Endodermal cell (in vitro differentiated cells): ENCODE measurements at places on chromosomes 12 and 14. TPM values are rescaled to one million over a fixed set of nuclear protein-coding genes. Genes with fewer than 3 reads are reported as not detected.
A peak's percentile ranks its signal among the peaks of the same experiment; 100 is the strongest.

TMTC2 gene
- total RNA-seq: 7.2 to 18.6 TPM (median 8.0 TPM) in 3 replicates

DNA sequence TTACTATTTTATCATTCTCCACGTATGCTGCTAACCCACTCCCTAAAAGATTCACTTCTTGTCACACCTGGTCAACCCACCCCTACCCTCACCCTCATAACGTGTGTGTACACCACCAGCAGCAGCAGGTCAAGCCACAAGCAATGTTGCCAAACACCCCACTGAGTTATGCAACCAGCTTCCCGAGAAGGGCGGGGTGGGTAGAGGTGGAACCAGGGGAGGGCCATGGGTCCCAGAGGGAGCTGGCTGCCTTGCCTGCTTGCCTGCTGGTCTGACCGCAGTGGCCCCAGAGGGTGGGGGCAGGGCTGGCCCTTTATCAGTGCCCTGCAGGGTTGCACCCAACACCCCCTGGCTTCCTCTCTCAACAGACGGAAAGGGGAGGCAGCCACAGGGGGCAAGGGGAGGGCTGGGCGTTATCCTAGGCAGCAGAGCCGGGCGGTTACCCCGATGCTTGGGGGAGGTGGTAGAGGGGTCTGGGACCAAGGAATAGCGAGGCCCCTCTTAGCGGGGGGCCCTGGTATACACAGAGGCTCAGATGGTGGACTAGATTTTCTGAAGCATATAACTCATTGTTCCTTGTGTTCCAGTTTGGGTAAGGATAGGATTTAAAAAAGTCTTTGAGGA, 3.5 kb upstream of the NFE2 start:
- H3K27me3 ChIP-seq: no peaks in the 10 kb centered on the region
- no peaks in the 10 kb centered on the region for H3K36me3 ChIP-seq
- no peak overlapping the region for H3K4me3 ChIP-seq
- no peak overlapping the region for H3K27ac ChIP-seq
- peaks cover 19% of the 10 kb centered on the region for H3K4me1 ChIP-seq

DNA sequence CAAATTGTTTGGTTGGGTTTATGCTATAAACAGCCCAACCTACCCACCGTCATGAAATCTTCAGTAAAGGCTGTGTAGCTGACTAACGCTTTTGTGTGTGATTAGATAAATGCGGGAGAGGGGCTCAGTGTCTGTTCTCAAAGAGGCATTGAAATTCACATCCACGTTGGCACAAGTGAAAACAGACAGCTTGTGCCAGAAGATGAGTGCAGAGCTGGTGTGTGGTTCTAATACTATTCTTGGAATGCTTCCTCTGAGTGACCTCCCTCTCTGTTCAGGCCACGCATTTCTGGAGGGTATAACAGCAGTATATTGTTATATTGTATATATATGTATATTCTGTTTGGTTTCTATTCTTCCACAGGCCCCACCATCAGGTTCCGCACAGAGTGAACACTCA, 263.8 kb downstream of the APAF1 start:
- DNase-seq: no peak
- peaks cover 13% of the 10 kb centered on the region for H3K4me1 ChIP-seq
- no peak overlapping the region for H3K27ac ChIP-seq
- H3K4me3 ChIP-seq: no peak overlapping the region
- no peaks in the 10 kb centered on the region for H3K36me3 ChIP-seq

GRCh38 chr14:24307575-24308341, at the start of gene CIDEB:
Gene CIDEB (minus strand): TSS chr14:24307977. CDS start chr14:24307858, 119 bp downstream.
- no peaks in the 10 kb centered on the region for H3K27me3 ChIP-seq
- peak; percentile 91 for DNase-seq
- peak within 1 kb of the TSS; percentile 44 for H3K4me3 ChIP-seq
- H3K4me1 ChIP-seq: no peaks in the 10 kb centered on the region
- H3K27ac ChIP-seq: no peak within 1 kb of the TSS

GRCh38 chr12:57240926-57241401, 10.0 kb downstream of the STAC3 start:
- peaks cover 6% of the 10 kb centered on the region for H3K4me1 ChIP-seq
- H3K4me3 ChIP-seq: no peak overlapping the region
- no peaks in the 10 kb centered on the region for H3K36me3 ChIP-seq

DNA sequence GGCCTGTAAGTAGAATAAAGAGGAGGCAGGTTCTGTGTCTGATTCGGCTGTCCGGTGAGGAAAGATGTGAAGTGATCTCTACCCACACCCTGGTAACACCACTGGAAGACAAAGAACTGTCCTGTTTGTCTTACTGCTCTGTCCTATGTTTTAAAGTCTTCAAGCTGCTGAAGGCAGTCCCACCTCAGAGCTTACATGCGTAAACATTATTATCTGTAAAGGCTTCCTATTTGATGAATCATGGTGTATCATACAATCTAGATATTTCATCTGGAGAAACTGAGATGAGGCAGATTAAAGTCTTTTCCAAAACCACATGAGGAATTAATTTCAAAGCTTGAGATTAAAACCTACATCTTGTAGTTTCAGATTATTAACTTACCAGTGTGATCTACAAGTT, 427.6 kb downstream of the ZFP36L1 start:
- H3K27ac ChIP-seq: peak overlapping the region; percentile 94
- no peaks in the 10 kb centered on the region for H3K36me3 ChIP-seq
- H3K4me1 ChIP-seq: peaks cover 12% of the 10 kb centered on the region

DNA sequence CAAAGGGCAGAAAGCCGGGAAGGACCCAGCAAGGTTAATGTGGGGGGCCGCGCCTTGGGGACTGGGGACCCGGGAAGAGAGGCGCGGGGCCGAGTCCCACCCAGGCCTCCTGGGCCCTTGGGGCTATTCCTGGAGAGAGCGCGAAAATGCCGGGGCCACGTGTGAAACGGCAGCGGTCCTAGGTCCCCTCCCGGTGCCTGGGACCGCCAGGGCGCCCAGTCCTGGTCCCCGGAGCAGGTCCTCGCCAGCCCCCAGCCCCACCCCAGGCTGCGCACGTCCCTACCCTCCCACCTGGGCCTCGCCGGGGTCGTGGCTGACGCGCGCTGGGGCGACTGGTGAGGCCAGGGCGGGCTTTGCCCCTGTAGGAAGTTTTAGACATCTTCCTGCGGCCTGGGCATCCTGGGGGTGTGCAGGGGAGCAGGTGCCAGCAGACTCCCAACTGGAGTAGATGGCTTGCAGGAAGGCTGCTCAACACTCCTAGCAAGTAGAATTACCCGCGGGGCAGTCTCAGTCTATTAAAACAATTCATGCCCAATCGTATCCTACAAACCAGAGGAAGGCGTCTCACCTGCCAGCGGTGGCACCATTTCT, 708 bp downstream of the FAR2 start:
- H3K36me3 ChIP-seq: no peaks in the 10 kb centered on the region
- no peaks in the 10 kb centered on the region for H3K27me3 ChIP-seq
- no peak overlapping the region for H3K27ac ChIP-seq
- peak overlapping the region; percentile 81 for H3K4me3 ChIP-seq
- no peaks in the 10 kb centered on the region for H3K4me1 ChIP-seq

DNA sequence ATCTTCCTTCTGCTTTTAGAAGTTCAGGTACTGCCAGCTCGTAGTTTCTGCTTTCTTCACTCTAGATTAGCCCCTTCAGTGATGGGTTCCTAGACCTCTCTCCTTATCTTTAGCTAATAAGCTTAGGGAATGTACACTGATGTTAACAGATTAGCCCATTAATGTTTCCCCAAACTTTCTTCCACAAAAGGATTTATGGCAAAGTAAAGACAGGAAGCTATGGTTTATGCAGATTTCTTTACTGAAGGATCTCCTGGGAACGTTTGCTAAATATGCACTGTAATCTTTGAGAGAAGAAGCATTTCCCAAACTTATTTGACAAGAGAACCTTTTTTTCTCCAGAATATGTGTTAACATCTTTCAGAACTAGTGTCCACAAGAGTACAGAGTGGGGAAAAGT, 4.2 kb downstream of the SOCS4 start:
- peaks cover 3% of the 10 kb centered on the region for H3K4me1 ChIP-seq
- H3K36me3 ChIP-seq: peaks cover 40% of the 10 kb centered on the region
- no peak for DNase-seq
- peak overlapping the region; percentile 59 for H3K4me3 ChIP-seq
- H3K27ac ChIP-seq: no peak overlapping the region
- H3K27me3 ChIP-seq: no peaks in the 10 kb centered on the region
